ENCODE measurements at places on chromosomes 16 and 17.
A peak's percentile ranks its signal among the peaks of the same experiment; 100 is the strongest.

GRCh38 chr16:22618842-22619241 is 108.2 kb downstream of the NPIPB5 start:
- DNase-seq = no peak

DNA sequence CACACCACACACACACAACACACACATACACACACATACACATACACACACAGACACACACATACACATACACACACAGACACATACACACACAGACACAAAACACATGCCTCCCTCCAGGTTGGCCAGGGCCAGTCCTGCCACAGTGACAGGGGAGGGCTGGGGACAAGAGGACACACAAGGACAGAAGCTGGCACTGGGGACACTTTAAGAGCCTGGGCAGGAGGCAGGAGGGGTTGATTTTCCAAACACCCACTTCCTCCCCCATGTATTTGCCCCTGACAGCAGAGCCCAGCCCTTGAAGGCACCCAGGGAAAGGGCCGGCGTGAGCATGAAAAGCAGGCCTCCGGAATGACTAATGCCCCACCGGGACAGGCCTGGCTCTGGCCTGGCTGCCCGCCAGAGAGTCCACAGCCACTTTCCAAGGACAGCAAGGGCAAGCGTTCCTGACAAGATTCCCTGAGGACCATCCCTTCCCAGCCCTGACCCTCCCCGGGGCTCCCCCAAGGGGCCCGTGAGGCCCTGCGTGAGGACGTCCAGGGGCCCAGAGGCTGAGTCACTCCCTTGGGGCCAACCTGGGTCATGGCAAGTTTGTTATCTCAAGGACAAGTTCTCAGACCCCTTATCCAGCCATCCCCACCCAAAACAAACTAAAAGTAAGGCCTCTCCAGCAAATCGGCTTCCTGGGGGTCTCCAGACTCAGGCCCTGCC is 235.6 kb downstream of the ZNF423 start:
- no peak for DNase-seq

DNA sequence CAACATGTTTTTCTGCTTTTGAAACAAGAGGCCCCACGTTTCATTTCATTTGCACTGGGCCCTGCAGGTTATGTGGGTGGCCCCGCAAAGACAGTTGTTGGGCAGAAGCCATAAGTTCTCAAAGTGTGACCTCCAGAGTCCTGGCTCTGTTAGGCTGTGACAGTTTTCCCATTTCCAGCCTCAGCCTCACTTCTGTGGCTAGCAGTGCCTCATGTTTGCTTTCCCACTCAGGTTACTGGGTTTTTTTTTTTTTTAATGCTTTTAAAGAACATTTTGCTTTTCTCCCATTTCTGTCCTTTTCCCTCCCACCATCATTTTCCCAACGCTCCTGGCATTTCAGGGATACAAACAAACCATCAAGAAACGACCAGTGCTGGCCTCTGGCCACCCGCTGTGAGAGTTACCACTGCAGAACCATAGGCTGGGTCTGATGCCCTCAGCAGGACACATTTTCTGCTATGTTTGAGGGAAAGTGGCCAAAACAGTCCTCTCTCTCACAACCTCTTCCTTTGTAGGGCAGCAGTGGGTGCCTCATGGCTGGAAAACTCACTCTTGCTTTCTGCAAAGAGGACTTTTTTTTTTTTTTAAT is 159.0 kb upstream of the MPHOSPH6 start:
- no peak for DNase-seq

GRCh38 chr16:28865722-28866453 is 2.2 kb downstream of the SH2B1 start:
- no peak for DNase-seq

- DNase-seq = no peak
These were observed 18.9 kb upstream of the TBX21 start for GRCh38 chr17:47713980-47714700.

- no peak for DNase-seq
These were observed 34.8 kb downstream of the UBN1 start for GRCh38 chr16:4882000-4882632.

GRCh38 chr17:72046643-72047612 is 73.9 kb upstream of the SOX9 start:
- DNase-seq = no peak

DNA sequence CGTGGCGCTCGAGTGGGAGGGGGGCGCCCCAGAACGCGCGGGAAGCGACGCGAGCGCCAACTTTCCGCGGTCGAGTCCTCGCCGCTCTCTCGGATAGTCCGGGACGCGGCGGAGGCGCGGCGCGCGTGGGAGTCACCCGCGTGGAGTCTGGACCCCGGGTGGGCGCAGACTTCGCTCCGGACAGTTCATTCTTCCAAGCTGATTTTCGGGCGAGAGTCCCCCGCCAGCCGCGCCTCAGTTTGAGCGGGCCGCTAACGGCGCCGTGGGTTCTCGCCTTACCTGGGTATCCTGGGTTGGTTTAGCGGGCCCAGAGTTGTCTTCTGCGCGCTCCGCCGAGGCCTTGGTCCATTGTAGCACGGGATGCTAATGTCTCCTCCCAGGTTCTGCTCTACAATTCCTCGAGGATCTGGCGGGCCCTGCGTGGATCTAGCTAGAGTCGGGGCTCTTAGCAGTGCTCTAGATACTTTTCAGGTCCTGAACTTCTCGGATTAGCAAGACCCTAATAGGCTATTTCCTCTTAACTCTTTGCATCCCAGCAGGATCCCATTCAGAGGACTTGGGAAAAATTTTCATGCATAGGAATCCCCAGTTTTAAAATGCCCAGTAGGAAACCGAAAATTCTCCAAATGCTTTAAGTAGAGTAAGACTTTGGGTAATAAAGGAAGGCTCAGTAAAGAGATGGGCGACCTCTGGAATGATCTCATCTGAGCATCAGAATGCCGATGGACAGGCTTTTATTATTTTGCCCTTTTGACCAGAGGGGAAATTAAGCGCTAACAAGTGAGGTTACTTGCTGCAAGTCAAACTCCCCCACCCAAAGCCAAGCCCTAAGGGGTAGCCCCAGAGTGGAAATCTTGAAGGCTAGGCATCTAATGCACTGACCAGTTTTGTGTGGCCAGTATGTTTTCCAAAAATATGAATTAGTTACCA is 537 bp upstream of the GJC1 start:
- DNase-seq = peak; percentile 39

DNA sequence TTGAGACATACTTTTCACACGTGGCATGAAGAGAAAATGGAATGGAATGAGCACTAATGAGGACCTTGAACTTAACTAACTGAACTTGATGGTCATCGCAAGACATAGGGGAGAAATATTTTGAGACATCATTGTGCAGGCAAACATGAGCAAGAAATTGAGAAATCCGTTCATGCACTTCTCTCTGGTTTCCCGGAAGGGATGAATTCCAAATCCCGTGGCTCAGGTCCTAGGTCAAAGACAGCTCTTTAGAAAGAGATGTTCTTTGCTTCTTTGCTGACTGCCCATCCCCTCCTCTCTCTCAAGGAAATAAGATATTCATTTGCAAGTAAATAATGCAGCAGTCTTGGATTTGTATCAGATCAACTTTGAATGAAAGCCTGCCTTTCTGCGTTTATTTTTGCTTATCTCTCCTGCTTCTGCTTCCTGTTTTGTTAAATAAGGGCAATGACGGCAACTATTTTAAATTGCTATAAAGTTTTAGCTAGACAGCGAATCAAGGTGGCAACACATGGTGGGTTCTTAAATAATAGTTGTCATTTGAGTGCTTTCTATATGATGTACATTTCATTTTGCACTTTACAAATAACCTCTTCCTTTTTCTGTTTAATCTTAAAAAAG is 657.8 kb downstream of the MAF start:
- DNase-seq = no peak

DNA sequence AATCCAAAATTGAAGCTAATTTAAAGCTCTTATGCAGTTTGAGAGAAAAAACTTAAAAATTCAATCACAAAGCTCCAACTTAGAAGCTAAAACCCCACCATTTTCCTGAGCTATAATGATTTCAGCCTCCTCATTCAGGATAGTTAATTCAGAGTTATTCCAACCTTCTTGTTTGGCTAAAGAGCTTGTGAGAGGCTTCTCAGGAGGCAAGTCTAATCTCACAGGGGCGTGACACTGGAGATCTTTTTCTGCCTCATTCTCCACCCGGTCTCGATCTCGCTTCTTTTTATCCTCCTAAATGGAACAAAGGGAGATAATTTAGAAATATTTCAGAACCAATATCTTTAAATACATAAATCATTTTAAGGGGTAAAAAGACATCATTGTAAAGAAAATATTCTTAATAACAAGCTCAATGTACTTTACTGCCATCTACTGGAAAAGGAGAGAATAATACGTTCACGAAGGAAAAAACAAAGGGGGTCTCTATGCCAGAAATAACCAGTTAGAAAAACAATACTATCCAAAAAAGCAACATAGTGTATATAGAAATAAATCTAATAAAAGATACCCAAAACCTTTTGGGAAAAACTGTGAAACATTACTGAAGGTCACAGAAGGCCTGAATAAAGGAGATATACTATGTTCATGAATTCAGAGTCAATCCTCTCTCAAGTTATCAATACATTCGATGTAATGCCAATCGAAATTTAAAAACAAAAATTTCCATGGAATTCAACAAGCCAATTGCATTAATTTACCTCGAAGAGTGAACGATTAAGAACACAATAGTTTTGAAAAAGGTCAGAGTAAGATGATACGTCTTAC is 13.9 kb downstream of the BRD7 start:
- no peak for DNase-seq

GRCh38 chr17:78766743-78767294 is 15.3 kb downstream of the CYTH1 start:
- no peak for DNase-seq

DNA sequence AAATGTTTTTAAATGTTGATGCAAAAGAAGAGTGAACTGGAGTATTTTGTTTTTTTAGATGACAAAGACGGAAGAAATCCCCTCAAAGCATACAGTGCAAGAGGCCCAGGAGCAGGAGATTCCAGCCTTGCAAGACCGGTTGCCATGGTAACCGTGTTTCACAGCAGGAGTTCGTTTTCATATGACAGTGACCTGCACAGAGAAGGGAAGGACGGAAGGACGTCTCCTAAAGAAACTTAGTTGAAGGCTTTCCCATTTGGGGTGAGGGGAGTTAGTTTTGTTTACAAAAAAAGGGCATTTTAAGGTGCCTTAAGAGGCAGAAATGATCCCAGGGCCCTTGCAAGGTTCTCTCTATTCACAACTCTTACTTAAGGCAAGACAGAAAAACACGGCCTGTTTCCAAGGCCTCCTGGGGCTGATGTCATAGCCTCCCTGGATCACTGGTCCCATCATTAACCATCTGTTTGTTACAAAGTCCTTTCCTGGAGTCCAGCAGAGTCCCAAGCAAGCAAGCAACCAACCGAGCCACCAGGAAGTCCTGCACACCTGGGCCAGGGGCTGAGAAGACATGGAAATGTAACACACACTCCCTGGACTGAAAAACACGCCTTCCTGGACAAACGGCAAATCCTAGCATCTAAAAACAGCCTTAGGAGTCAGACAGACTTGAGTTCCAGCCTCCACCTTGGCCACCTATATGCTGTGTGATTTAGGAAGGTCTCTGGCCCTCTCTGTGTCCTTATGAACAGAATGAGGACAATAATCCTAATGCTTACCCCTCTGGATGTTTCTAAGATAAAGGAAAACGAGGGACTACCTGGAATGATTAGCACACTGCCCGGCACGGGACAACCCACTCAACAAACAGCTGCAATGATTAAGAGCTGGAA is 30.3 kb upstream of the RPH3AL start:
- no peak for DNase-seq

GRCh38 chr16:67326472-67327309 is at the start of the genes KCTD19 and LRRC36:
Gene KCTD19 (minus strand): TSS chr16:67326741. CDS start chr16:67326707, 34 bp downstream.
Gene LRRC36 (plus strand): TSS chr16:67326815. CDS start chr16:67326863, 48 bp downstream.
- peak; percentile 55 for DNase-seq

DNA sequence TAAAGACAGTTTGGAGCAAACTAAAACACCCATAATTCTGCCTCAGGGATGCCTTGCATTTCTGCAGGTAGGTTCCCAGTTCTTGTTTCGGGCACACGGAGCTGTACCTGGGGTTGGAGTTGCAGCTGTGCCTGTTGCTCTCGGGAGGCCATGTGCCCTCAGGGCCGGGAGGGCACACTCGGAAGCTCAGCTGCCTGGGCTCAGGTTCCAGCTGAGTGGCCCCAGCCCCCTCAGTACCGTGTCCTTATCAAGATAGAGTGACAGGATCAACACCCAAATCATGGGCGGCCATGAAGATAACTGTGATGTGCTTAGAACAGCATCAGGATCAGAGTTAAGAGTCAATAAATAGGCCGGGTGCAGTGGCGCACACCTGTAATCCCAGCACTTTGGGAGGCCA is 107.9 kb downstream of the SNX29 start:
- DNase-seq = no peak

- DNase-seq = no peak
These were observed 14.7 kb downstream of the ANKRD13B start for GRCh38 chr17:29607557-29608195.

DNA sequence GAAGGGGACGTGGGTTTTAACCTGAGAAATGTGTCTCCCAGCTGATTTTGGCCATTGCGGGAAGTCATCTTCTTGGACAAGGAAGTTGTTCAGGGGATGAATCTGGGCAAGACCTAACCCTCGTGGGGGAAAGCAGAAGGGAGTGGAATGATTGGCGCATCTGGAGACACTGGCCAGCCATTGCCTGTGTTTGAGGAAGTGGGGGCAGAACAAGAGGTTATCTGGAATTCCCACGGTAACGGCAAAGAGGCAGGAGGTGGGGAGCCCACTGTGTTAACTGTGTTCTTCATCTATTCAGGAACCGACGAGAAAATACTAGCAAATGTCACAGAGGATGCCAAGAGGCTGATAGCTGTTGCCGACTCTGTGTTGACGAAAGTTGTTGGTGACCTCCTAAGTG is 66.9 kb downstream of the RNF213 start:
- DNase-seq = no peak

GRCh38 chr16:20849589-20850390 is 43.5 kb downstream of the REXO5 start:
- peak; percentile 38 for DNase-seq

- DNase-seq = no peak
These were observed 35.2 kb upstream of the SDK2 start for GRCh38 chr17:73679476-73679875.

- DNase-seq = peak; percentile 61
These were observed 64.6 kb downstream of the RTN4RL1 start for GRCh38 chr17:1960545-1960912.

- DNase-seq = no peak
These were observed 397 bp downstream of the RIPOR1 start for GRCh38 chr16:67528870-67529581.

DNA sequence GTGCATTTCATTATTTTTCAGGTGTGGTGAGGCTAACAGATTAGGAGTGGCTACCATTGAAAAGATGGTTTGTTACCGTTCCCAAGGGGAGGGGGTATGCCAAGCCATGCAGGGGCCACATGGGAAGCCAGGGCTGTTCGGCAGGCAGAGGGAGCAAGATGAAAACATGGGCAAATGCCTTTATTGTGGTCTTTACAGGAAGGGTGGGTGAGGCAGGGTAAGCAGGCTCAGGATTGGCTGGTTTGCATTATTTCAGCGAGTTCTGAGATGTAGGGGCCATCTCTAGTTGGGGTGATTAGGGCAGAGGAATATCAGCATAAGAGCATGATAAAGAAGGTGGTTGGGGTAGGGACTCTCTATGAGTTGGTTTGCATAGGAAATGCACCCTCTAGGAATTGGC is 117.6 kb downstream of the CCT6B start:
- DNase-seq = no peak

DNA sequence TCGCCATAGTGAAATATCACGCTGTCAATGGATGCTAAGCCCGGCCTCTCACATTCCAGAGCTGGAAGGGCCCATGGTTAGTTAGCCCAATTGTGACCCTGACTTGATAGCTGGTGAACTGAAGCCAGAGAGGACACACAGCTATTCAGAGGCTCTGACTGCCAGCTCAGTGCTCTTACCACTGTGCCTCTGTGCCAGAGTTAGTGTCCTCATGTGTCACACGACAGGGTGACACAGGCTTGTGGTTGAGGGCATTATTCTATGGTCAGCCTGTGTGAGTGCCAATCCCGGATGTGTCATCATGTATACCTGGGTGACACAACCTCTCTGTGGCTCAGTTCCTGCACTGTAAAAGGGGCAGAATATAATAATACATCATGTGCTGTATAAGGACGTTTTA is 2.5 kb upstream of the MT1X start:
- no peak for DNase-seq
